HS-5 (cell line): ENCODE measurements at places on chromosomes 6 and 20.

GRCh38 chr6:25202504-25202903 lies 76.7 kb upstream of the CARMIL1 start:
- DNase-seq = no peak

DNA sequence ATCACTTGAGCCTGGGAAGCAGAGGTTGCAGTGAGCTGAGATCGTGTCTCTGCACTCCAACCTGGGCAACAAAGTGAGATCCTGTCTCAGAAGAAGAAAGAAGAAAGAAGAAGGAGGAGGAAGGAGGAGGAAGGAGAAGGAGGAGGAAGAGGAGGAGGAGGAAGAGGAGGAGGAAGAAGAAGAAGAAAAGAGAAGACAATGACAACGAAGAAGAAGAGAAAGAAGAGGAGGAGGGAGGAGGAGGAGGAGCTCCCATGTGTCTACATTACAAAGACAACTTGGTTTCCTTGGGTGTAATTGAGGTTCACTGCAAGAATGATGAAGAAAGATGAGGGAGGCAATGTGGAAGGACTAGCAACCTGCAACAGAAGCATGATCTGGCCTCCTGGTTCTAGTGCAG lies 21.3 kb upstream of the CEP85L start:
- no peak for DNase-seq

GRCh38 chr6:423799-424345 lies 32.3 kb downstream of the IRF4 start:
- DNase-seq = no peak

GRCh38 chr20:45545754-45546453 lies 1.3 kb downstream of the EPPIN start:
- DNase-seq = peak; percentile 11

DNA sequence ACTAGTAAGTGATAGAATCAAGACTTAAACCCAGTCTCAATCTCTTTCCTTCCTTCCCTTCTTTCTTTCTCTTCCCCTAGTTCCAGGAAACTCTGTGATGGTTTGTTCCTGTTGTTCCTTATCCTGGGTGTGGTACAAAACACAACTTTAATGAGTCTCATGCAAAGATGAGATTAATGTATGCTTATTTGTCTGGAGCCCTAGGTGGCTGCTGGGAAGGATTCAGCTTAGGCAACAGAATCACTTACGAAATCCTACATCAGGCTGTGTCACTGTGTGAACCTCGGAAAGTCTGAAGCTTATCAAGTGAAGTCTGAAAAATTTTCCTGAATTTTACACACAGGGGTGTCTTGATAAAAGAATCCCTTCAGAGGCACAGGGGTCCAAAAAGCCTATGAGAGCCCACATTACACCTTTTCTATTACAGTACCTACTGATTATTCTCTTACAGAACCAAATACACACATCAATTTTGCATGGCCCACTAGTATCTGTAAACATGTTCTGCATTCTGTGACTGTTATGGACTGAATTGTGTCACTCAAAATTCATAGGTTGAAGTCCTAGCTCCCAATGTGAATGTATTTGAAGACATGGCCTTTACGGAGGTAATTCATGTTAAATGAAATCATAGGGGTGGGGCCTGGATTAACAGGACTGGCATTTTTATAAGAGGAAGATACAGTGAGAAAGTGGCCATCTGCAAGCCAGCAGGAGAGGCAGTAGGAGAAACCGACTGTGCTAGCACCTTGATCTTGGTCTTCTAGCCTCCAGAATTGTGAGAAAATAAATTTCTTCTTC lies 144.7 kb downstream of the MYB start:
- no peak for DNase-seq

- no peak for DNase-seq
Observed at GRCh38 chr6:131377112-131377705, 195.8 kb upstream of the ARG1 start.

- DNase-seq = no peak
Observed at GRCh38 chr20:17644451-17644850, 37.6 kb downstream of the RRBP1 start.

DNA sequence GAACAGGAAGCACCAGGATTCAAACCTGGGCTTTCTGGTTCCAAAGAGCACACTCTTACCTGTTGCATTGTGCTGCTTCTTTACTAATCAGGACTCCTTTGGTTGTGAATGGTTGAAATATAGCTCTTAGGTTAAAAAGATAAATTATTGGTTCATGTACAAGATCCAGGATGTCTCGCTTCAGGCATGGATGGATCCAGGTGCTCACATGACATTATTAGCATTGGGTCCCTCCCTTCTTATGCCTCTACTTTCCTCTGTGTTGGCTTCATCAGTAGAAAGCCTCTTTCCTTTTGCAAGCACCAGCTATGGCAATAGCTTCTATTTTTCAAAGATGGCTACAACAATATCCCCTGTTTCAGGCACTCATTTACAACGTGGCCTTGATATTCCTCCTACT lies 217.7 kb upstream of the SULF2 start:
- DNase-seq = no peak

- DNase-seq = no peak
Observed at GRCh38 chr6:158911746-158912480, 88.1 kb downstream of the RSPH3 start.

DNA sequence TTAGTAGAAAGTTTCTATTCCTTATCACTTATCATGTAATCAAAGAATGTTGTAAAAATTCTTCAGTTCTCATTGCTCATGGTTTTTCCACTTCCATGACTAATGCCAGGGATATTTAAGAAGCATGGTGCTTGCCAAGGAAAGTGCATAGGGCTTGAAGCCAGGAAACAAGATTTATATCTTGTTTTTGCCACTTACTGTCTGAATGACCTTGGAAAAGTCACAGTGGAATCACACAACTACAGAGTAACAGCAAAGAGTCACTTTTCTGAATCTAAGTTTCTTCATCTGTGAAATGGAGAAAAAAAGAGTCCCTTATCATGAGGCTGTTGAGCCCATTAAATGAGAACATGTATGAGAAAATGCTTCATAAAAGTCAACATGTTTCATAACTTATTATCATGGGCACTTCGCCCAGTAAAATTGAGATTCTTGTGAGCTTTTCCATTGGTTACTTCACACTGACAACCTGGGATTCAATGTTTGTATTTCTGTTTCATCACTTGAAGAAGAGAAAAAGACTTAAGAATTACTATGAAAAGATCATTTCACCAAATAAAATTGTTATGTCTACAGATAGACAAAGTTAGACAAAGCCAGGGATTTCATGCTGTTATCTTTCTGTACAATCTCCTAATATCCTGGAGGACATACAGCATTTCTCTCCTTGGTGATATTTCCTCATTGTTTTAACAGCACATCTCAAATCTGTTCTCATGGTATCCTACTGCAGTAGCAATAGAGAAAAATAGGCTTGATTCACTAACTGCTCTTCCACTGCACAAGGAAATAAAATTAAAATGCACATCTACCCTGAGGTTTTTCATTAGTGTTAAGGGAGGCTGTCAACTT lies 7.6 kb upstream of the BMP5 start:
- DNase-seq = peak; percentile 89

DNA sequence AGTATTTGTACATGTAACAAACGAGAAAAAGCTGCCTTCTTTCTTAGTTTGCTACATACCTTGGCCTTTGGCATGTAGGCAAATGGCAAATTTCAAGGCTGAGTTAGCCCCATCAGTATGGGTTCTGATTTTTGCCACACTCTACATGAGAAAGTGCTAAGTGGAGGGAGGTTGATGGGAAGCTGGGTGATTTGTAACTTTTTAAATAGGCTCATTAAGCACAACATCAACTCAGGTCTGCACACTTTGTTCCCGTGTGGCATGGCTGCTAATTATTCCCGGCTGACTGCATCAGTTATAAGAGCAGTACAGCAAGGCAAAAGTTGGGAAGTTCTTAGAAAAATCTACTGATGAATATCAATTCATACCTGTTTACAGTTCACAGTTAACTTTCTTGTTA lies 172.8 kb upstream of the MAP3K7 start:
- no peak for DNase-seq

DNA sequence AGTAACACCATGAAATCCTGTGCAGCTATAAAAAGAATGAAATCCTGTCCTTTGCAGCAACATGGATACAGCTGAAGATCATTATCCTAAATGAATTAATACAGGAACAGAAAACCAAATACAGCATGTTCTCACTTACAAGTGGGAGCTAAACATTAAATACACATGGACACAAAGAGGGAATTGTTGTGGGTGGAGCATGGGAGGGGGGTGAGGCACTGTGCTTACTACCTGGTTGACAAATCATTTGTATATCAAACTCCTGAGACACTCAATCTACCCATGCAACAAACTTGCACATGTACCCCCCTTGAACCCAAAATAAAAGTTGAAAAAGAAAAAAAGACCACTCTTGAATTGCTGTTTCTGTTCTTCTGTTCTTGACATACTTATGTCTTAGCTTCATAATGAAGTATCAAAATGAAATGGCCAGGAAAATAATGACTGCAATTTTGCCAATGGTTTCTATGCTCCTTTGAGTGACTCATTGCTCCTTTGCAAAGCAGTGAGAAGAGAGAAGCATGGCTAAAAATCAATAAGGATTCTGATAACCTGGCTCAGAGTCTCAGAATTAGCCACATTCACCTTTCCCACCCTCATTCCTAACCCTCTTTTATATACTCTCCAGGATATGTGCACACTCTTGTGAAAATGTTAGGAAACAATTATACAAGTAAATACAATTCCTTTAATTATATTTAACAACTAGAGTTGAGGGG lies 71.0 kb downstream of the CYP39A1 start:
- DNase-seq = no peak

DNA sequence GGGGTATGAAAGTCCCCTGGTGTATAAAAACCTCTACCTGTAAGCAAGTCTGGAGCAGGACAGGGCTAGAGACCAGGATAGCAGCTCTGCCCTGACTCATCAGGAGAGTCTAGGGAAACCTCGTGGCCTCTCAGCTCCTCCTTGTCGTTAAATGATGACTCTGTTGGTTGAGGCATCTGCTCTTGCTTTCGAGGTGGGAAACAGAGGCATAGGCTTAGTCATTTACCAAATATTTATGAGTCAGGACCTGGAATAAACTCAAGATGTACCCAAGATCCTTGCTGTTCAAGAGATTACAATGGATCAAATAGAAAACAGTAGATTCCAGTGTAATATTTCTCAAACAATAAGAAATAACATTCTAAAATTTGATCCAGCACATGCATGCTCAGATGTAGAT lies 5.5 kb downstream of the MANBAL start:
- peak; percentile 100 for DNase-seq

- DNase-seq = no peak
Observed at GRCh38 chr6:146923205-146923833, 280.9 kb upstream of the STXBP5 start.

- no peak for DNase-seq
Observed at GRCh38 chr6:81759782-81760181, 7.3 kb upstream of the TENT5A start.
